Ascending aorta (tissue), 2 donors: ENCODE measurements at places on chromosomes 13 and 19.

DNA sequence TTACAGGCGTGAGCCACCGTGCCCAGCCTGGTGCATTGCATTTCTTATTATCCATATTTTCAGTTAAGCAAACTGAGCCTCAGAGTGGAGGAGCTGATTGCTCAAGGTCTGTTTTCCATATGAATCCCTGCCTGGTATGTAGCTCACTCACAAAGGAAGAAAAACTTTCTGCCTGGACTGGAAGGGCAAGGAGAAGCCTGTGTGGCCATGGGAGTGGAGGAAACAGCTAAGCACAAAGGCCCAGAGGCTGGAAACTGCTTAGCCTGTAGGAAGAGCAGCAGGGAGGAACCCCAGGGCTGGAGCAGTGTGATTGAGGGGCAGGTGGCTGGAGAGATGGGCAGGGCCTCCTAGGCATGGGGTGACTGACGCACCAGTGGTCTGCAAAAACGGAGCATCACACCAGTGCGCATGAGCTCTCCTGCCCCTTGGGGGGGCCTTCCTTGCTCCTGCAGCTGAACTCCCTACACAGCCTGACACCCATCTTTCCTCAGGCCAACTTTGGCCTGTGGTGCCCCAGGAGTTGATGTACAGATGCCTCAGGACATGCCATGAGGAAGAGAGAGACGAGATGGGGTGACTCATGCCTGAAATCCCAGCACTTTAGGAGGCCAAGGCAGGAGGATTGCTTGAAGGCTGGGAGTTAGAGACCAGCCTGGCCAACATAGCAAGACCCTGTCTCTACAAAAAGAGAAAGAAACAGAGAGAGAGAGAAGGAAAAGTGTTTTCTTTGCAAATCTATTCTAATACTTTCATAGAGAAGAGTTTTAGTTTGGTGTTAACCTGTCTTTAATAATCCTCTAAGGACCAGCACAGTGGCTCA, 2.8 kb upstream of the HNRNPM start:
- no peak for DNase-seq

DNA sequence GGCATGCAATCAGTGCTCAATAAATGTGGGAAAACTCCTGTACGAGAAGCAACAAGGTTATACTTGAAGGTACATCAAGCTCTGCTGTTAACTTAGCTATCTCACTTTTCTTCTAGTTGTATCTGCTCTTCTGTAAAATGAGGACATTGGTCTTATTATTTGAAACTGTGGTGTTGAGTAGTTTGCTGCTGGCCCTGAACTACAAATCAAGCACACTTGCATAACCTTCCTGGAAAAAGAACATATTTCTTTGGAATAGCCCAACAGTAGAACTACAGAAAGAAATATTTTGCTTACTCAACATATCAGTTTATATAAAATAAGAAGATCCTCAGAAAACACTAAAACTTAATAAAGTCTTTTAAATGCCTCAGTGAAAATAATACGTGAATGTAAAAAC, 203.0 kb downstream of the KCTD12 start:
- no peak for DNase-seq

GRCh38 chr13:106143392-106143791, 392.1 kb downstream of the EFNB2 start:
- DNase-seq: no peak

DNA sequence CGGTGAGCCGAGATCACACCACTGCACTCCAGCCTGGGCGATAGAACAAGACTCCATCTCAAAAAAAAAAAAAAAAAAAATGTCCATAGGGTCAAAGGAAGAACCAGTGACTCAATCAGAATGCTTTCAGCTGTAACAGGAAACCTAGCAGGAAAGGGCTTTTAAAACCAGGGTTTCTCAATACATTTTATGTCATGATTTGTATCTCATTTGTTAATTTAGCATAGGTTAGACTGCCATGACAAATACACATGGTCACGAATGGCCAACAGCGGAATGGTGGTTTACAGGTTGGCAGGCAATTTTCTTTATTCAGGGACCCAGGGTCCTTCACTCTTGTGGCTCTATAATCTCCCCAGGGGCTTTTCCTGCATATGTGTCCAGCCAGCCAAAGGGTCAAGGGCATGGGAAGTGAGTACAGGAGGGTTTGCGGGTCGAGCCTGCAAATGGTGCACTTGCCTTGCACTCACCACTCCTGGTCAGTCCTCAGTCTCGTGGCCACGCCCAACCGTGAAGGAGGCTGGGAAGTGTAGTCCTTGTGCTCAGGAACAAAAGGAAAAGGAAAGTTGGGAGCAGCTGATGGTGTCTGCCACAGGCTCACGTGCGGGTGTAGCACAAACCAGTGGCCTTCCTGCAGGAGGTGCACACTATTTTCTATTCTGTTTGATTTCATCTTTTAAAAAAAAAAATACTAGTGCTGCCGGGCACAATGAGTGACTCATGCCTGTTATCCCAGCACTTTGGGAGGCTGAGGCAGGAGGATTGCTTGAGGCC, 14.8 kb downstream of the DHX34 start:
- DNase-seq: no peak

DNA sequence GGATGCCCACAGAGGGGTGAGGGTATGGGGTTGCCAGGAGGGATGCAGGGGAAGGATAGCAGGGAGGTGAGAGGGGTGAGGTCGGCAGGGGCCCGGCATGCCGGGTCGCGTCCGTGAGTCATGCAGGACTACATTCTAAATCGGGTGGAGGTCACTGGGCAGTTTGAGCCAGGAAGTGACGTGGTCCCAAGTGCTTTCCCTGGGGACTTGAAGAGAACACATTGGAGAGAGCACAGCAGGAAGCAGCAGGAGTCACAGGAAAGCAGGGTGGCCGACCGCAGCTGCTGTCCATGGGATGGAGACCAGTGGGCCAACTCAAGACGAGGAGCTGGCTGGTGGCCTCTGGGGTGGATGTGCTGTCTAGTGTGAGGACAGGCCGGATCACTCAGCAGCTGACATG, 92.0 kb upstream of the WASF3 start:
- no peak for DNase-seq

GRCh38 chr19:14603990-14604387, 21.1 kb downstream of the CLEC17A start:
- DNase-seq: no peak

DNA sequence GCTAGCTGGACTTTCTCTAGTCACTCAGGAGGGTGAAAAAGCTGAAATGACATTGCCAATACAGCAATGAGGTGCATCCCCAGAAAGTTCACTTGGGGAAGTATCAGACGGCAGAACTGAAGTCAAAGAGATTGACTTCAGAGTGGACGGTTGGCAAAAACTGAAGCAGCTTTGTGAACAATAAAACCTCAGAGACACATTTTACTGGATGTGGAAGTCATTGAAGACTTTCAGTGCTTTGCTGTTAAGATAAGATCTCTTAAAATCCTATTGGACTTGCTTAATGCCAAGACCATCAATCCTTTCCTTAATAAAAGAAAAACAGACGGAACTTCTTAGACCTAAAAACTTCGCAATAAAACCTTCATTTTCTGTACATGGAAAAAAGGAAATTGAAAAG, 103.7 kb downstream of the ABCC4 start:
- no peak for DNase-seq

GRCh38 chr19:54430306-54431254, 15.3 kb downstream of the TTYH1 start:
- no peak for DNase-seq

DNA sequence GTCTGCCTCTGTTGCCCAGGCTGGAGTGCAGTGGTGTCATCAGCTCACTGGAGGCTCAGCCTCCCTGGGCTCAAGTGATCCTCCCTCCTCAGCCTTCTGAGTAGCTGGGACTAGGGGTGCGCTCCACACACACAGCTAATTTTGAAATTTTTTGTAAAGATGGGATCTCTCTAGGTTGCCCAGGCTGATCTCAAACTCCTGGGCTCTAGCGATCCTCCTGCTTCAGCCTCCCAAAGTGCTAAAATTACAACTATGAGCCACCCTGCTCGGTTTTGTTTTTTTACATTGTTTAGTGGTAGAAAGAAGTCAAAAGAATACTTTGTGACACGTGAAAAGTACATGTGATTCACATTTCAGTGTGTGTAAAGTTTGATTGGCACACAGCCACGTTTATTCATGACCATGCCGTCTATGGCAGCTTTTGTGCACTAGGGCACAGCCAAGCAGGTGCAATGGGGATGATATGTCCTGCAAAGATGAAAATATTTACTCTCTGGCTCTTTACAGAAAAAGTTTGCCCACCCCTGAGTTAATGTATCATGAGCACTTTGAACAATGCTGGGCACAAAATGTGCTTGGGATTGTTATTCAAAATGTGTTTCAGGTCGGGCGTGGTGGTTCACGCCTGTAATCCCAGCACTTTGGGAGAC, 16.2 kb upstream of the NFIC start:
- DNase-seq: no peak

DNA sequence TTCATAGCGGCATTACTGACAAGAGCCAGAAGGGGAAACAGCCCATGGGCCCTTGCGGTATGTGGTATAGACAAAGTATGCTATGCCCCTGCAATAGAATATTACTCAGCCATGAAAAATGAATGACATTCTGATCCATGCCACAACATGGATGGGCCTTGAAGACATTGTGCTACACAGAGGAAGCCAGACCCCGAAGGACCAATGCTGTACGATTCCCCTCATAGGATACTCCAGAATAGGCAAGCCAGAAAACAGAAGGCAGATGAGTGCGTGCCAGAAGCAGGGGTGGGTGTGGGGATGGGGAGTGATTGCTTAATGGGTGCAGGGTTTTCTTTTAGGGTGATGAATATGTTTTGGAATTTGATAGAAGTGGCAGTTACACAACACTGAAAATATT, 342.0 kb downstream of the TEX29 start:
- DNase-seq: no peak

DNA sequence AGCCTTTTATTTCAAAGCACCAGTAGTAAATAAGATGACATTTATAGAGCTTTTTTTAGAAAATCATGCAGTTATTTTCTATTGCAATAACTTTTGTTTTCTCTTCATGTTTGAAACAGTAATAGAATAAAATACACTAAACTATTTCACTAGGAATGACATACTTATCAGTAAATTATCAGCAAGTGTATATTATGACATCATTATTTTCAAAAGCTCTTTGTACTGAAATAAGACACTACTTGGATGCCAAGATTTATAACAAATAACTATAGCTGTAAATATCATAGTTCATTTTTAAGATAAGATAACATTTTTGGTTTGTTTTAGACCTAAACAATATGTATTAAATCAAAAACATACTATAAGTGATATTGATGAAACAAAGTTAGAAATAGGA, 56.8 kb downstream of the STOML3 start:
- DNase-seq: no peak

DNA sequence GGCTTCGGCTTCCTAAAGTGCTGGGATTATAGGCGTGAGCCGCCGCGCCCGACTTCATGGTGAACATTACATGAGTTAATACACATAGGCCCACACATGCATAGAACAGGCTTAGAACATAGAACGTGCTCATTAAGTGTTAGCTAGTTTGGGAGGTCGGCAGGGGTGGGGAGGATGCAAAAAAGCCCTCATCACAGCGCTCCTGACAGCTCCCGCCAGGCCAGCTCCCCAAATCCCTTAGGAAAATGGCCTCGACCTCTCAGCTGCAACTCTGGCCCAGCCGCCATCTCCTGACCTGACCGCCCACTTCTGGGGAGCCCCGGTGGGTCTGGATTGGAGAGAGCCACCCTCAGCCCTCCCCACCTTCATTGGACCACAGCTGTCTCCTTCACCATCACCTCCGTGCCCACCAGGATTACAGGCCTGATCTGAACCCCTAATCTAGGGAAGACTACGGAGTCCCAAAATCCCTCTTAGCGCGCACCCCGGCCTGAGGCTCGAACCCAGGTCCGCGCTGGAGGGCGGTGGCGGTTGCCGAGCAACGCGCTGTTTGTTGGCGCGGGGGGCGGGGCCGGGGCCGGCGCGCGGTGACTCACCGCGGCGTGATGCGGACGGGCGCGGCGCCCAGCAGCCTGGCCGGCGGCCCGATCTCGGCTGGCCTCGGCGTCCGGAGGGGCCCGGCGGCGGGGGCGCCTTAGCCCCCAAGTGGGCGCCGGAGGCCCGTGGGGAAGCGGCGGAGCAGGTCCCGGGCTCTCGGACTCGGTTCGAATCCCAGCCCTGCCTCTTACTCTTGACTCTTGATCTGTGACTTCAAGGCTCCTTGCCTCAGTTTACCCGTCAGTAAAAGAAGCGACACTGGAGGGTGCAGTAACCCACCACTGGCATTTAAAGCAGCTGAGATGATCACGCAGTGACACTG, 26.7 kb upstream of the NANOS3 start:
- DNase-seq: peak; percentile 90

- no peak for DNase-seq
Measured at GRCh38 chr19:8641908-8642547, 11.6 kb downstream of the NFILZ start.

- DNase-seq: no peak
Measured at GRCh38 chr13:37985281-37985680, 115.7 kb upstream of the TRPC4 start.

DNA sequence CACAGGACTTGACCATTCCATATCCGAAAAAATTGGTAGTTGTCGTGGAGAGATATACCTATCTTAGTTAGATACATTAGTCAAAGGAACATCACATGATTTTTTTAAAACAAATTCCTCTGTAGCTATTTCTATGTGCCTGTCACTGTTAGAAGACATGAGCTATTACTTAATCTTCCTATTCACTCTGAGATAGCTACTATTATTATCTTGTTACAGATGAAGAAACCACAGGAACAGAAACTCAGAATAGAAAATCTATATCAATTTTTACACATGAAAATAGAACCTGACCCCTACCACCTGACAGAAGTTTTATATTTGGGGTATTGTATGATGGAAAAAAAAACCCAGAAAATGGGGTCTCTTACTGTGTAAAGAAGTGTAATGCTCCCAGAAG, 68.9 kb upstream of the TDRD3 start:
- DNase-seq: no peak

GRCh38 chr13:37680137-37680536, 81.6 kb upstream of the POSTN start:
- DNase-seq: no peak

GRCh38 chr13:64369121-64369520, 2861.0 kb downstream of the PCDH9 start:
- no peak for DNase-seq

DNA sequence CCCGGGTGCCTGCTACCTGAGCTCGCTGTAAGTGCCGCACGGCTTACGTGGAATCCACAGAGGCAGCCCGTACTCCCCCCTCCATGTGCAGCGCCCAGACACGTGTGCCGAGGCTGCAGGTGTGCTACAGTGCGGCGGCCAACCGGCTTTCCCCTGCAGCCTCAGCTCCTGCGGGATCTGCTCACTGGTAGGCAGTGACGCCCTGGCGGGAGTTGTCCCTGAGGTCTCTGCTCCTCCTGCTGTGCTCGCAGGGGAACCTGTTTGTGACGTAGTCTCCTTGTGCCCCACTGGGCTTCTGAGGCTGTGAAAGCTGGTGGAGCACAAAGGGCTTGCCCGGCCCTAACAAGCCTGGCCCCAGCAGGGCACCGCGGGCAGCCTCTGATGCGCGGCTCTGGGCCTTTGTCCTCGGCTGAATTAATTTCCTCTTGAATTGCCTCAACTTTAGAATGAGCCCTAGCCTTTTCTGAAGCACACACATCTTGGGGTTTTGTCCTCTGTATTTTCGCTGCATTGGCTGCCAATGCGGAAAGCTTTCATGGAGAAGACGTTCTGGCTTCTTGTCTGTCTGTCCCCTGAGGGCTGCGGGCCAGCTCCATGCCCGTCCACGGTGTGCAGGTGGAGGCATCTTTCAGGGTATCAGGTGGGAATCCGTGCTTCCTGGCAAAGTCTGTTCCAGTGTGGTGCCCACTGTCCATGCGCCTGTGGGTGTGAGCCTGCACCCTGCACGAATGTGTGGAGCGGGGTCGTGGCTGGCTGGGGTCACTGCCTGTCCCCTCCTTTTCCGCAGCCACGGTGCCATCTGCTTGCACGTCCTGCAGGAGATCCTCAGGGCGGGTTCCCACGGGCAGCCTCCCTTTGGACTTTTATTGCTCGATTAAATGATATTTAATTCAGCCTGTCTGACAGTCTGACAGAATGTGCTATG, 77.3 kb upstream of the MCF2L start:
- no peak for DNase-seq
